Putamen (tissue), 1 donor: ENCODE measurements at places on chromosomes 16 and 17.

DNA sequence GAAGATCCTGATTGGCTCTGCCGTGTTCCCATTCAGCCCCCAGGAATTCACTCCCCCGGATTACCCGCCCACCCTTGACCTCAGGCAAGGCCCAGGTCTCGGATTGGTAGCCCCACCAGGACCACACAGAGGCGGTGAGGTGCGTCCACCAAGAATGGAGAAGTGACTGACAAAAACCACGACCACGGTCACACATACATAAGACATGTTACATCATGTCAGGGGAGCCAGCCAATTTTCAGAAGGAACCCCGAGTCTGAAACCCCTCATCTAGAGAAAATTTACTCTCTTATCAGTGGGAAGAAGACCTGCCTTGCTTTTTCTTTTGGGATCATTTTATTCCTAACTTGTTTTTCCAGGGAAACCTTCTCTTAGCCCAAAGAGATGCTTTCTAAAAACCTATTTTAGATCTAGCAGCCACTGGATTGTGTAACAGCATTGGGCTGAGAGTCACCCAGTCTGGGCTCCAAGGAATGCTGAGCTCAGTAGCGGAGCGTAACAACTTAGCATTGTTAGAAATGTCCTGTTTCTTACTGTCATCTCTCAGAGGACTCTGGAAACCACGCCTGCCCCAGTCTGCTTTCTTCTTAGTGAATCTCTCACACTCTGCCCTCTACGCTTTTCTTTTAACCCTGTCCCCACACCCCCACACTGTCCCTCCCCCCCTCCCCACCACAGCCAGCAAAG lies 164.1 kb downstream of the CMIP start:
- DNase-seq, result no peak

GRCh38 chr17:78828470-78829185 lies 12.0 kb downstream of the USP36 start:
- no peak for DNase-seq

DNA sequence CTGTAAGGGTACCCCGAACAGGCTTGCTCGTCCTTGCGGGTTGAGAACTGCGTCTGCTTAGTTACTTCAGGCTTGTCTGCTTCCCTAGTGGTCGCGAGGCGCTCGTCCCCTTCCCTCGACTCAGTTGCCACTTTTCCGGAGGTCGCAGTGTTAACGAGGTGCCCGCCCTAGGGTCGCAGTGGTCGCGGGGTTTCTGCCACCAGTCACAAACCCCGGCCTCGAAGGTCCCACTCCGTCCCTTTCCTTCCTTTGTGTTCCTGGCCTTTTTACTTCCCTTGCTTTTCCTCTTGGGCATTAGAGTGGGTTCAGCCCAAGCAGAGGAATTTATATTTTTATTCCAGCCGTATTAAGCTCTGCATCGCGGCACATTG lies 299 bp downstream of the NUP85 start:
- no peak for DNase-seq

- no peak for DNase-seq
These were observed 7.0 kb upstream of the SPATA2L start for GRCh38 chr16:89708481-89708931.

DNA sequence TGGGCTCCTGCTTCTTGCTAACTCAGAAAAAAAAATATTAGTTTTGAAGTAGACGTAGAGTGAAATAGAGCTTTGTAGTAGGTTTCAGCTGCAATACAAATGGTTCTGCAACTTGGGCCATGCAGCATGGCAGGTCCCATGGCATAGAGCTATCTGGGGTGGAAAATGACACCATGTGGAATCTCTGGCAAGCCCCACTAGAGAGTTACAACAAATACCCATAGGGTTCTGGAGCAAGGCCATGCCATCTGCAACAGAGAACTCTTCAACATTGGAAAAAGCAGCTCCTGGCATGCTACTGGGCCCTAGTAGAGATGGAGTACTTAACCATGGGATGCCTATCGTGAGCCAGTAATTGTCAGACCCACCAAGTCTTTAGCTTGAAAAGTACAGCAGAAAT lies 25.3 kb upstream of the RBBP6 start:
- DNase-seq, result no peak

DNA sequence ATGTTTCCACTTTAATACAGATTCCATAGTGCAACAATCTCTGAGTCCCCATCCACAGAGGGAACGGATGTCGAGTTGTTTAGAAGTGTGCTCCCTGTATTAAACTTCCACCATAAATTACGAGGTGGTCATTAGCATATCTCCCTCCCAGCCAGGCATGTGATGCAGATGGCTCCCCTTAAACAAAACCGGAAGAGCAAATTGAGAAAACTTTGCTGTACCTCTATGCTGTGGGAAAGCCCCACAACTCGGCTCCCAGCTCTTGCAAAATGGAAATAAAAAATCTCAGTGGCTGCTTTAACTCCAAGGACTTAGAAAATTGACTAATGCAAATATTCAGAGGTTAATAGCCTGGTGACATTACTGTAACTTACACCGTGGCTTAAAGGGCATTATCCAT lies 290.9 kb downstream of the MAF start:
- no peak for DNase-seq

- no peak for DNase-seq
These were observed 58.6 kb upstream of the ZFHX3 start for GRCh38 chr16:73106329-73107034.

GRCh38 chr16:29737713-29738112 lies 8.1 kb downstream of the C16orf54 start:
- no peak for DNase-seq

DNA sequence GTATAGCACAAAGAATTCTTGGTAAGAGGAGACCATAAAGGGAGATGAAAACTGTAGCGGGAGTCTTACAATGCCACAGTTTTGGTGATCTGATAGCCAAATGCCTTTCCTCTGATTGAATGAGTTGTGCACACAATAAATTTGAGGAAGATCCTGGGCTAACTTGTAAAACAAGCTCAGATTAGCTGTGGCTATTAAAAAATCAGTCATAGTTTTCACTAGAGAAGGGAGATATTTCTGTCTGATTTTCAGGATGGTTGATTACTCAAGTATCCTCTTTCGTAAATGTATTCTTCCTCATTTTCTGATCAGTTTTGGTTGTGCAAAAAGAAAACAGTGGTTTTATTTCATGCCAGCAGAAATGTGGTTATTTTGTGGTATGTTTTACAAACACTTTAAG lies 9.1 kb upstream of the METTL9 start:
- no peak for DNase-seq

GRCh38 chr16:71734511-71734910 lies 10.0 kb upstream of the PHLPP2 start:
- no peak for DNase-seq

GRCh38 chr16:85555719-85556455 lies 57.2 kb upstream of the GSE1 start:
- no peak for DNase-seq

- peak; percentile 52 for DNase-seq
These were observed 18.1 kb downstream of the SPOP start for GRCh38 chr17:49659661-49660382.

DNA sequence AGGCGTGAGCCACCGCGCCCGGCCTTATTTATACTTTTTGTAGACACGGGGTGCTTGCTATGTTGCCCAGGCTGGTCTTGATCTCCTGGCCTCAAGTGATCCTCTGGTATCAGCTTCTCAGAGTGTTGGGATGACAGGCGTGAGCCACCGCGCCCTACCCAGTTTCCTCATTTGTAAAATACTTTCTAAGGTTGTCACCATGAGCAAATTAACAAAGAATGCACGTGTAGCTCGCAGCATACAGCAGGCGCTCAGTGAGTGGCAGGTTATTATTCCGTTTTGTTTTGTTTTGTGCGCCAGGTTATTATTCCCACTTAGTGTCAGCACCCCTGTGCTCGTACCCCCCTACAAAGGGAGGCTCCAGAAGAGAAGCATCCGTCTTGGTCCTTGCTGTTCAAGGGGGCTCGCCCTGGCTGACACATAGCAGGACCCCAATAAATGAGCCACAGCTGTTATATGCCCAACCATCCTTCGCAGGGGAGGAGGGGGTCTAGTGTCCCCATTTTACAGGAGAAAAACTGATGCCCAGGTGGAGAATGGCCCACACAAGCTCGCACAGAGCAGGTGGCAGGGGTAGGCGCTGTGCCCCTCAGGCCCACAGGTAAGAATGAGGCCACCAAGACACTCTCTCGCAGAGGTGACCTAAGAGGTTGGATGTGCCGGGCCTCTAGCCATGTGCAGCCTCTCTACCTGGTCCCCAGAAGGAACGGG lies 686 bp upstream of the MIEF2 start:
- no peak for DNase-seq

GRCh38 chr17:2023692-2024571 lies 1.2 kb downstream of the RTN4RL1 start:
- no peak for DNase-seq

DNA sequence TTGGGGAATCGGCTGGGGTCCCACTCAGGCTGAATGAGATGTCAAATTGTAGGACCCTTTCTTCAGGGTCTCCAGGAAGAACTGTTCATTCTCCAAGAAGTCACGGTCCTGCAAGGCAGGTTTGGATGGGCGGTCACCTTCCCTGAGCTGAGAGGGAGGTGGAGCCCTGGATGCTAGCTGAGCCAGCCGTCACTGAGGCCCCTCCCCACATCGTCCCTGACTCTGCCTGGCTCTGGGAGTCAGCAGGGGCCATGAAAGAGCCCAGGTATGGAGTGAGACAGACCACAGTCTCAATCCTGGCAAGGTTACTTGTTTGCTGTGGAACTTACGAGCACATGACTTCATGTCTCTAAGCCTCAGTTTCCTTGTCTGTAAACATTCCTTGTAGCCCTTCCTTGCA lies 6.0 kb upstream of the MRPL38 start:
- DNase-seq, result no peak

GRCh38 chr17:69254187-69254586 lies 25.6 kb upstream of the ABCA10 start:
- DNase-seq, result no peak

DNA sequence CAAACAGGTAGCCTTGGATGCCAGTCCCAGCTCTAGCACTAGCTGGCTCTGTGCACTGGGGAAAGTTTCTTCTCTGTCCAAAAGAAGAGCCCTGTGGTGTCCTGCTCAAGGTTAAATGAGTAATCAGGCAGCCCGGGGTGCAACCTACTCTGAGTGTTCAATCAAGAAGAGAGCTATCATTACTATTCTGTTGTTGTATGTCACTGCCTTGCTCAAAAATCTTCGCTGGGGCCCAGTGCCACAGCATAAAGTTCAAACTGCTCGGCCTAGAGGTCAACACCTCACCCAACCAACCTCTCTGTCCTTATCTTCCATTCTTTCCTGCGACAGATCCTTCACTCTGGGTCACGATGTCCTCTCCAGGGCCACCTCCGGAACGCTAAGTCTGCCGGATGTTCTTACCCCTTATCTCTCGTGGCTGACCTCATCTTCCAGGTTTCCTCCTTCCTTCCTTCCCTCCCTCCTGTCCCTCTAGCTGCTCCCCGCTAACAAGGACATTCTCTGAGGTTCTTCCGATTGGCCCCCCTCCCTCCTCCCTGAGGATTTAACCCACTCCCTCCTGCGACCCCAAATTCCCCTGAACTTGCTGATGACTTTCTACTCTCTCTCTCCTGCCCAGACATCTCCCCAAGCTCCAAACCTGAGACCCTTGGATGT lies 4.4 kb downstream of the FDXR start:
- no peak for DNase-seq

DNA sequence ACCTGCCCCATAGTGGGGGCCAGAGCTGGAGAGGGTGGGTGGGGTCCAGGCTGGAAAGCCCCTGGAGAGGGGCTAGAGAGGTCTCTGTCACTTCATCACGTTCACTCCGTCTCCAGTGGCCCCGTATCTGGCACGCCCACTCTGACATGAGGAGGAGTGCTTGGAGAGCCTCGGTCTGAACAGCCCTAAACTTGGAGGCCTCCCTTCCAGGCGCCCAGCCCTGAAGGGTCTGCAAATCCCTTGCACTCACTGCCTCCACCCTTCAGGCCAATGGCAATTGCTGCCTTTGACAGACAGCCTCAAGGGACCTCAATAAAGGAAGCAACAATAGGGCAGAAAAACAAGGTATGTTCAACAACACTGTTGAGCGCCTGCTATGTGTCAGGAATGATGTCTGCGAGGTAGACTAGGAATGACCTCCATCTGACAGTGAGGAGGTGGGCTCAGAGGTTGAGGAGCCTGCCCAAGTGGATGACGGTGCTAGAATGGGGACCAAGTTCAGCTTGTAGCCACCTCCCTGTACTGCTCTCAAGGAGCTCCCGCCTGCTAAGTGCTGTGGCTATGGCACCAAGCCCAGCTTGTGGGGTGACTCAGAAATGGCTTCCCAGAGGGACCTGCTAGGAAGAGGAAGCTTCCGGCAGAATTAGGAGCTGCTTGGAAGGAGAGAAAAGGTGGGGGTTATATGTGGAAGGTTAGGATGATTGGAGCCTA lies 2.9 kb upstream of the EPX start:
- DNase-seq, result no peak

DNA sequence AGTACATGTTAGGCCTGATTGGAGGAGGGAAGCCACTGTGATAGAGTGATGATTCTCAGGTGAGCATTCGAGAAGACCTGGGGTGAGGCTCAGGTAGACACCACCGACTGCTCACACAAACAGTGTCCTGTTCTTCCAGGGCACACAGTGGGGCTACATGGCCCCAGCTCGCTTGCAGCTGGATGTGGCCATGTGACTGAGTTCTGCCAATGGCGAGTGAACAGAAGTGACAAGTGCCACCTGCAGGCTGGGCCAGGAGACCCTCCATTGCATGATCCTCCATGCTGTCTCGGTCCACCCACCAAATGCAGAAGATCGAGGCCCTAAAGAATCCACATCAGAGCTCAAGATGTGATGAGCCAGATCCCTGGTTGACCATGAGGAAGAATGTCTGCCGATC lies 6.2 kb downstream of the CES5A start:
- no peak for DNase-seq

DNA sequence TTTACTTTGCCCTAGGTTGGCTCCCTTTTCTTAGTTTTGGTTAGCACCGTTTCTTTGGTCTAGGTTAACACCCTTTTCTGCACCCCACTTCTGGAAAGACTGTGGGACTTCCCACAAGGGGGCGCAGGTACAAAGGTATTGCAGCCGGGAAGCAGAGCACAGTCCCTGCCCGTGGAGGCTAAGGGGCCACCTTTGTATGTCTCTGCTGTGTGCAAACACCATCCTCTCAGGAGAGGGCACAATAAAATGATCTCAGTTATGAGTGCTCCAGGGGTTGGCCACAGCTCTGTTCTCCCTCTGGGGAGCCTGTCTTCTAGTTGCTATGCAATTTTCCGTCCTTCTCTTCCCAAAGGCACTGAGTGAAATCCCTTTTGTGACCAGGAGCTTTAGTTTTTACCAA lies 28.4 kb upstream of the TMC5 start:
- DNase-seq, result no peak

DNA sequence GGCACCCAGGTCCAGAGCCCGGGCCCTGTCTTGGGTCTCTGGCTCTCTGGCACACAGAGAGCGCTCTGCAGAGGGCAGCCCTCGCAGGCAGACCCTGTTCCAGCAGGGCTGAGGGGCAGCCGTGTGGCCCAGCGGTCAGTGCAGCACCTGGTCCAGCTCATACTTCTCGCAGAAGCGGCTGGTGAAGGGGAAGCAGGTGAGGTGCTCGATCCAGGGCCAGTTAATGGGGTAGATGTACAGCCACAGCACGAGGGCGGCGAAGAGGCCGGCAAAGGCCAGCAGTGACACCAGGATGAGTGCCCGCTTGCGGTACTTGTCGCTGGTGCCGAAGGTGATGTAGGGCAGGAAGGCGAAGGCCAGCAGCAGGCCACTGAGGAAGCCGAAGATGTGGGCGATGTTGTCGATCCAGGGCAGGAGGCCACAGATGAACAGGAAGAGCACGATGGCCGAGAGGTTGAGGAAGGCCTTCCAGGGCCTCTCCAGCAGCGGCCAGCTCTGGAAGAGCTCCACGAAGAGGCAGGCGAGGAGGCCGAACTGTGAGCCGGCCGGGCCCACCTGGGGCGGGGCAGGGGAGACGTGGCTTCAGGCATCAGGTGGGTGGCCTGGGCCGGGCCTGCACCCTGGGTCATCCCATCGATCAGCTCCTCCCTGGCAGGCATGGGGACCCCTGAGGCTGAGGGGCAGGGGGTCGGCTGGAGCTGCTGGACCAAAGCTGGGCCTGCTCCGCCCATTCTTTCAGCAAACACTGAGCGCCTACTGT lies 4.3 kb downstream of the AANAT start:
- no peak for DNase-seq
